ENCODE measurements at places on chromosomes 3 and 15. TPM values are rescaled to one million over a fixed set of nuclear protein-coding genes. Genes with fewer than 3 reads are reported as not detected.

GRCh38 chr3:109995377-109995776, 658.0 kb upstream of the DPPA4 start:
- DNase-seq = no peak

- no peak for DNase-seq
Measured at GRCh38 chr3:24802614-24803013, 308.0 kb upstream of the THRB start.

GRCh38 chr3:144296808-144297207, 325.2 kb downstream of the DIPK2A start:
- no peak for DNase-seq

- no peak for DNase-seq
Measured at GRCh38 chr15:69298354-69298696, 387 bp upstream of the PAQR5 start.

GRCh38 chr3:189626286-189626685, 4.9 kb upstream of the TP63 start:
- DNase-seq = no peak

- DNase-seq = no peak
Measured at GRCh38 chr3:177201700-177202397, 4.6 kb upstream of the TBL1XR1 start.

DNA sequence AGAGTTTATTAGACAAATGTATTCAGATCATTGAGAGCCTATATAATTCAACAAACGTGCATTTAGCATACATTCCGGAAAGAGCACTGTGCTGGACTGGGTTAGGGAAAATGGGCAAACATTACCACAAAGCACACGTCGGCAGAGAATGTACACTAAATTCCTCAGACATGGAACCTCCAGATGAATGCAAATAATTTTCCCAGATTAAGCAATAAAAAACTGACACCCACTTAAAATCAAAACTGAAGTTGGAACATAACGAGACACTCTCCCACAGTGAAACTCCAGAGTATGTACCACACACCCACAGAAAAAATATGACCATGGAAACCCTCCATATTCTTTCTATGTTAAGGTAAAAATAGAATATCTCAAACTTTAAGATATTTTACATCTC, 4.8 kb downstream of the SECISBP2L start:
- DNase-seq = no peak

DNA sequence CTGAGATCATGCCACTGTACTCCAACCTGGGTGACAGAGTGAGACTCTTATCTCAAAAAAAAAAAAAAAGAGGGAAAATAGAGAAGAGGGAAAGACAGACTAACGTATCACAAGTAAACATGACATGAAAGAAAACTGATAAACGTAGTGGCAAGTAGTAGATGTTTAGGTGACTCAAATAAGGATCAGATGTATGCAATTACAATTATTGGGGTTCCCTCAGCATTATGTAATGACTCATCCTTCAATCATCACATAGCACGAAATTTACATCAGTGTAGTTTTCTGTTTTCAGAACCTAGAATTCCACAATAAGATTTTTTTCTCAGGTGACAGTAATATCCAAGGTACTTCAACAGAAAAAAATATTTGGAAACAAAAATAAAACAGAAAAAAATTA, 46.6 kb downstream of the DPP8 start:
- no peak for DNase-seq

GRCh38 chr3:45537616-45537969, 57.0 kb upstream of the LIMD1 start:
- DNase-seq = no peak

GRCh38 chr3:16740515-16740914, 135.3 kb upstream of the DAZL start:
- no peak for DNase-seq

DNA sequence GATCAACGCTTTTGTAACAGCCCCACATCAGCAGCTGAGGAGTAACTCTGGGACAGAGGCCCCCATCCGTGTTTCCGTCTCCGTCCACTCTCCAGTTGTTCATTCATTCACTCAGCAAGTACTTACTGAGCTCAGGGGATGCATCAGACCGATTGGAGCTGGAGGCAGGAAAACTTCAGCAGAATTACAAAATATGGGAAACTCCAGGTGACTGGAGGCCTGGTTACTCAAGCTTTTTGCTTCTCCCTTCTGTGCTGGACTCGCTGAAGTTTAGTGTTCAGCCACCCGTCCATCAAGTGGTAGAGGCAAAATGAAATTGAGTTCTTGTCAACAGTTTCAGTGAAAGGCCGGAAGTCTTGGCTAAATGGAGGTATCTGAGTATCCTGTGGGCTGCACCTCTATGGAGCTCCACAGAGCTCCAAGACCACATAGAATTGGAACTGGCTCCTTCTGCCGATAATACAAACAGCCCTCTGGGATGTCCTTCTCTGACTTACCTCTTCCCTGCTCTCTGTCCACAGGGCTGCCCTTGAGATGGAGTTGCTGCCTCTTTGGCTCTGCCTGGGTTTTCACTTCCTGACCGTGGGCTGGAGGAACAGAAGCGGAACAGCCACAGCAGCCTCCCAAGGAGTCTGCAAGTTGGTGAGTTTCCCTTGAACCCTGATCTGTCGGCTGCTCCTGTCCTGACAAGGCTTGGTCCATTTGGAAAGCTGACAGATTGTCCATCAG, 14.7 kb downstream of the NRROS start:
- no peak for DNase-seq

GRCh38 chr15:38316311-38316710, 63.7 kb downstream of the SPRED1 start:
- DNase-seq = no peak

DNA sequence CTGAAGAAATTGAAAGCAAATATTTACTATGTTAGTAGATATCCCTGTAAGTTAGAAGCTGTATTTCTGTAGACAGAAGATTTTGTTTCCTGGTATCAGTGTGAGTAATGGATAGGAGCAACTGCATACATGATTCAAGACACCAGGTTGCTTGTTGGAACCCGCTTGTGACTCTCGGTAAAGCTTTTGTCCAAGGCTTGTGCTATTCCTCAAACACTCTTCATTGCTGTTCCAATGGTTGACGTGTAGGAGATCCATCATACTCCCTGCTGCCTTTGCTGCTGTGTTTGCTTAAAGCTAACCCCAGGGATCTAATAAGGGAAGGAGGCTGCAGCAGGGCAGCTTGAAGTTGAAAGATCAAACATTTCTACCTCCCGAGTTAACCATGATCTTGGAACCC, 160.1 kb downstream of the RSRC1 start:
- DNase-seq = no peak

DNA sequence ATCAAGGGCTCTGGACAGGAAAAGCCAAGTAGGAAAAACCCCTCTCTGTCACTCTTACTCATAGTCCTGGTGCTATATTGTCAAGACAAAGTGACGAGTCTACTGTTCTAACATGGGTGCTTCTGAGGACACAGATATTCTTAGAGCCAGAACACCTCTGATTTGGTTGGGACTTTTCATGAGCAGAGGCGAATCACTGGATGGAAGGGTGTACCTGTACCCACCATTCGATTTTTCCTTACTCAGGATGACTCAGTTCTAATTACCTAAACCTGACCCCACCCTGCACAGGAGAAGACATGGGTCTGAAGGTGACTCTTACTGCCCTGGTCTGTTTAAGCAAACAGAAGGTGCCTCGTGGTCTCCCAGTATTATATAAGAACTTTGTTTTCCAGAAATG, 58.5 kb downstream of the ABCC5 start:
- no peak for DNase-seq

DNA sequence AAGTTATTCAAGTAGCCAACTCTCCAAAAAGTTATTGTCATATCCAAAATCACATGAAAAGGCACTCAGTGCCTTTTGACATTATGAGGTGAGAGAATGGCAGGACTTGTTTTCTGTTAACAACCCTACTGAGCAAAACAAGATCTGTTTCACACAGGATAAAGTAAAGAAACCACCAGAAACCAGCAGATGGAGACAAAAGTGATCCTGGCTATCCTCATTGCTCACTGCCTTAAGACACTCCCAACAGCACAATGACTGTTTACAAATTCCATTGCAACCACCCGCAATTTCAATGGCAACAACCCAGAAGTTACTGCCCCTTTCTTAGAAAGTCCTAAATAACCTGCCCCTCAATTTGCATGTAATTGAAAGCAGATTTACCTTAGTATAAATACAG, 352.6 kb upstream of the NDN start:
- DNase-seq = no peak

DNA sequence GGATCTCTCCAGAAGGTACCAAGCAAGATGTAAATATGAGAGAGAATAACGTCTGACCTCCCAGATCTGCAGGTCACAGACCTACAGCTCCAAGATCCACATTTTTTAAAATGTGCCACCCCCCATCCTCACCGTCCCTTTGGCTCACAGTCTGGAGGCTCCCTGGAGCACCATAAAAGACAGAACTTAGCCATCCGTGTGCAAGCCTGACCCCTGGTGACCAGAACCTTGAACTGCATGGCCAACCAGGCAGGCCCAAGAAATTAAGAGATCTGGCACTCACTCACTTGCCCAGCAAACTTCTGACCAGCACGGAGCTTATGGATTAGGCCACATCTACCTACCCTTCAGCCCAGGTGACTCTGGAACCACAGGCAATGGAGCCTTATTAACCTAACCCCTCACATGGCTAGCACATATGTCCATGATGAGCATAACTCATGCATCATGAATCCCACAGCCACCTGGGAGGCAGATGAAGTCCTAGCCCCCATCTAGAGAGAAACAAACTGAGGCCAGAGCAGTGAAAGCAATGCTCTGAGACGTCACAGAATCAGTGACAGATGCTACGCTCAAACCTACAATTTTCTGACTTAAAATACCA, 275.3 kb downstream of the UACA start:
- peak; percentile 78 for DNase-seq

DNA sequence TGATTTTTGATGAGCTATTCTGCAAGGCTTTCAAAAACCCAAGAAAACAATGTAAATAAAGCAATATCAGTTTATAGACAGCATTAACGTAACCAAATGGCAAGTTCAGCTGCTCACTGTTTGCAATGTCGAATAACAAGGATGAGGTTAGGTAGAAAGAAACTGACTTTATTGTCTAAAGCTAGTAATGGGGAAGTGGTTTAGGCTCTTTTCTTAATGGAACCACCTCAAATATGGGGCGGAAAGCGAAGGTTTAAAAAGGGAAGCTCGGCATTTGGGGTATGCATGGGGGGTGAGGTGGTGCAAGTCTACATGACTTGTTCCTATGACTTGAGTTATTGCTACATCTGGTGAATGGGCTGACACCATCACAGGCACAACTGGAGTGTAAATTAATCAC, 1060.2 kb downstream of the NSUN3 start:
- no peak for DNase-seq

DNA sequence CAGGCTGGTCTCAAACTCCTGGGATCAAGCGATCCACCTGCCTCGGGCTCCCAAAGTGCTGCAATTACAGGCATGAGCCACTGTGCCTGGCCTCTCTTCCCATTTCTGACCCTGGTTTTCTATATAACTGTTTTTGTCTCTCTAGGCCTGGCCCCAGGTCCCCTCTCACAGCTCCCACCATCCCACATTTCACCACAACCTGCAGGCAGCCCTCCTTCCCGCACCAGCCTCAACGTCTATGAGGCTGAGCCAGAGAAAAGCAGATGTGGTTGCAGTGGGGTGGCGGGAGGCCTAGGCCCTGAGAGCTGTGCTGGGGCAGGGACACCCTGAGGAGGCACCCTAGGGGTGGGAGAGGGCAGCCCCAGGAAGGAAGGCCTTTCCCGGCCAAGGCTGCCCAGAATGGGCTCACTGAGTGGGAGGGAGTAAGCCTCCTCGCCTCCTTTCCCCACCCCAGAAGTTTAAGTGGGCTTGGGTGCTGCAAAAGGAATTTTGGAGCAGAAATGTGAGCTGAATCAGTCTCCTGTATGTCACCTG, 99.7 kb downstream of the LSM3 start:
- no peak for DNase-seq

DNA sequence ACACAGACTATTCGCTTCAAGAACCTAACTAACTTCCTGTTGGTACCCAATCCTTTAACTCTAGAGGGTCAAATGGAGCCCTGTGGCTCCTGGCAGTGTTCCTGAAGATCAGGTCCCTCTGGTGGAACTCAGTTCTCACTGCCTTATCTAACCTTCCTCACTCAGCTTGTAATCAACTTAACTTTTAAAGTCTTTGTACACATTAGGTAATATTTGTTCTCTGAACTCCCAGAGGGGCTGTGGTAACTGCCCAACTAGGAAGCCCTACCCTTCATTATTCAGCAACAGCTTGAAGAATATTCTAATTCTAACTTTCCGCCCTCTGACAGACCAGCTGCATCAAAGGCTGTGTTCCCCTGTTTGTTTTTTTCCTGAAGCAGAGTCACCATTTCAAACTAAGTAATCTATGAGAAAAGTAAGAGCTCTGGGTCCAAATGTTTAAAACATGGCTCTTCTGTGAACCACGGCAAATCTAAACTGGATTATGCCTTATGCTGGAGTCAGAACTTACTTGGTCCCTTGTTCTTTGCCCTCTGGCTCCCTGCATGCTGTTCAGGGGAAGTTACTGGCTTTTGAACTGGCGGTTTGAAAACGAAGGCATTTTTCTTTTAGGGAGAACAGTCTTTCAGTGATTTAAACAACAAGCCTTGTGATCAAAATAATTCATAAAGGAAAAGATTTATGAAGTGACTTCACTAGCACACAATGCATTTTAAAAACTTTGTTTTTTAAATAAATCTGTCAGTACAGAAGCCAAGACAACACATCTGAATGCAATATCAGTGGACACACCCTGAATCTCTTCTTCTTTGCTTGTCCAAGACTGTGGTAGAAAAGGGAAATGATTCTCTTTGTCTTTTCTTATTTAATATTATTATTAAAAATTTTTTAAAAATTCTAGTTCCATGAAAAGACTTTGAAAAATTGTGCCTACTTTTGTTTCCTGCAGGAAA, 365.6 kb downstream of the TIGIT start:
- DNase-seq = no peak

GRCh38 chr3:114506591-114507300, 212.9 kb downstream of the TIGIT start:
- DNase-seq = no peak

- no peak for DNase-seq
Measured at GRCh38 chr15:75131269-75131643, 70.4 kb upstream of the C15orf39 start.

GRCh38 chr15:99511866-99512661, 53.7 kb upstream of the MEF2A start:
- no peak for DNase-seq

The GOLGA8O gene
- total RNA-seq = 0.46 TPM

The ALDH1A3 gene
- 13.9 TPM for total RNA-seq

The PYGO1 gene
- 1.5 TPM for total RNA-seq

The FEZF2 gene
- total RNA-seq = not detected

The BLM gene
- 11.5 TPM for total RNA-seq

The GRAMD2A gene
- 0.31 TPM for total RNA-seq

The FGD5 gene
- total RNA-seq = 294 TPM

The SPSB4 gene
- 1.2 TPM for total RNA-seq

The WDR72 gene
- 0.59 TPM for total RNA-seq

The GOLGA6L9 gene
- 5.6 TPM for total RNA-seq

The GOLGA6D gene
- total RNA-seq = 1.2 TPM

The GLDN gene
- 0.21 TPM for total RNA-seq

The NME9 gene
- not detected for total RNA-seq

The PATL2 gene
- 0.69 TPM for total RNA-seq

The ZIC1 gene
- total RNA-seq = 4.1 TPM

The FRMD5 gene
- 0.54 TPM for total RNA-seq

The IMPG2 gene
- 0.74 TPM for total RNA-seq

All from endothelial cell (in vitro differentiated cells).